ENCODE measurements at places on chromosomes 2 and 18.

GRCh38 chr2:226477221-226478108 lies 322.2 kb downstream of the IRS1 start:
- DNase-seq, result no peak

DNA sequence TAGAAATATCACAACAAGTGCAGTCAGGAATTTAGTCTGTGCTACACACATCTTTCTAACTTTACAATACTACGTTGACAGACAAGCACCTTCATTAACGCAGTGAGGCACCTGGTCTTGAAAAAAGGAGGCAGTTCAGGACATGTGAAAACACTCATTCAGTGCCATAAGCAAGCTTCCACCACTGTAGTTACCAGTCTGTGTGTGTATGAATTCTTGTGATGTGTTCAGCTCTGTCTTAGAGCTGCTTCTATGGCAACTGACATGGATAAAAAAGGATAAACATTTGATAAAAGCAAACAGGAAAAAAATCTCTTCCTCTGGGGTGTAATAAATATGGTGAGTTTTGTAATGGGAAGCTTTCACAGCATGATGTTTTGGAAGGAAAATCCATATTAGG lies 623.8 kb upstream of the NXPH2 start:
- no peak for DNase-seq

GRCh38 chr2:176961775-176962619 lies 250.6 kb upstream of the HNRNPA3 start:
- DNase-seq, result no peak

GRCh38 chr2:118968042-118968441 lies 26.0 kb downstream of the MARCO start:
- DNase-seq, result no peak

DNA sequence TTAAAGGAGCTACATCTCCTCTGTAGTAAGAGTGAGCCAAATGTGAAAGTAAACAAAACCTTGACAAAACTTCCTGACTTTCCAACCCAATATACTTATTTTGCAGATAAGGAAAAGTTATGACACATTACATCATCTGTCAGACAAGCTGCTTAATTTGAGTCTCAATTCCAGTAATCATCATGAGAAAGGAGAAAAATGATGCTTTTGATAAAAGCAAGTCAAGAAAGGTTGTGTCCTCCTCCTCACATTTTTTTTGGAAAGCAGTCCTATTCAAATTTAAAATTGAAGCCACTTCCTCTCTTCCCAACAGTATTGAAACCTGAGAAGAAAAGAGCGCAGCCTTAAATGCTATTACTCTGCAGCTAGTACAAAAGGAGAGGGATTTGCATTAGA lies 519.6 kb downstream of the LRP1B start:
- DNase-seq, result no peak

- DNase-seq, result no peak
Measured at GRCh38 chr2:63980794-63981193, 38.4 kb downstream of the VPS54 start.

- no peak for DNase-seq
Measured at GRCh38 chr2:119405151-119405550, 26.5 kb upstream of the TMEM37 start.

DNA sequence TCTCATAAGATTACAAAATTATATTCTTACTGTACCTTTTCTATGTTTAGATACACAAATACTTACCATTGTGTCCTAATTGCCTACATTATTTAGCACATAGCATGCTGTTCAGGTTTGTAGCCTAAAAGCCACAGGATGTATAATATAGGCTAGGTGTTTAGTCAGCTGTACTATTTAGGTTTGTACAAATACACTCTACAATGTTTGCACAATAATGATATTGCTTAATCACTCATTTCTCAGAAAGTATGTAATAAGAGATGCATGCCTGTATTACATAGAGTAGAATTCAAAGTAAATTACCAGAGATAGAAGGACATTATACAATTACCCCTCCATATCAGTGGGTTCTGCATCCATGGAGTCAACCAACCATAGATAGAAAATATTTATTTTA lies 201.1 kb upstream of the COL3A1 start:
- DNase-seq, result no peak

GRCh38 chr2:105144152-105144940 lies 97.2 kb upstream of the GPR45 start:
- DNase-seq, result no peak

DNA sequence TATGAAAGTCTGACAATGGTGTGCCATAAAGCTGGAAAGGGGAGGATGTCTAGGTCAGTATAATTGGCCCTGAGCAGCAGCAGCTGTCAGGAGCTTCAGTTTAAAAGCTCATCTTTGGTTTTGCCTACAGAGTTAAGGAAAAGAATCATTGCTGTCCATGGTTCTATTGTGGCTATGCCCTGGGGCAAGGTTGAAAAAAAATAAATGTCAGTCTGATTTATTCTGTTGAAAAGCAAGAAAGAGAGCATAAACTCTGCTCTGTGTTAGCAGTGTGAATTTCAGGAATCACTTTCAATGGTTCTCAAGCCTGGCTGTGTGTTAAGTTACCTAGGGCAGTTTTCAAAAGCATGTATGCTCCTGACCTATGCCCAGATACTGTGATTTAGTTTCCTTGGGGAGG lies 446.7 kb downstream of the SETBP1 start:
- no peak for DNase-seq

DNA sequence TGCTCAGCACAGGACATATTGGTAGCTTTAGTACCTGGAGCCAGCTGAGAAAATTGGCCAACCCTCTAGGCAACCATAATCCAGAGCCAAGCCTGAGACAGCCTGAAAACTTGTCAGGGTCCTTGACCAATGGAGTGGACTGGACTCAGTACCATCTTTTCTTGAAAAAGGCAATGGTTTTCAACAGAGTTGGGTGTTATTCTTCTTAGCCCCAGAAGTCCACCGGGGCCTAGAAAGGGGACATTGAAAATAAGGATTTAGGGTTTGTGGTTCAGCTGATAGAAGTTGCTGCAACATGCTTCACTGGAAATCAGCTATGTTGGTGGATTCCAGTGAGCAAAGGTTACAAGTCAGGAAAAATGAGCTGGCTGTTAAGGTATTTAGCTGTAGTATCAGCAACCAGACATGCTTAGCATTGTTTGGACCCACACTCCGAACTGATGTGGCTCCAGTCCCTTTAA lies 22.1 kb upstream of the CNOT11 start:
- DNase-seq, result no peak

DNA sequence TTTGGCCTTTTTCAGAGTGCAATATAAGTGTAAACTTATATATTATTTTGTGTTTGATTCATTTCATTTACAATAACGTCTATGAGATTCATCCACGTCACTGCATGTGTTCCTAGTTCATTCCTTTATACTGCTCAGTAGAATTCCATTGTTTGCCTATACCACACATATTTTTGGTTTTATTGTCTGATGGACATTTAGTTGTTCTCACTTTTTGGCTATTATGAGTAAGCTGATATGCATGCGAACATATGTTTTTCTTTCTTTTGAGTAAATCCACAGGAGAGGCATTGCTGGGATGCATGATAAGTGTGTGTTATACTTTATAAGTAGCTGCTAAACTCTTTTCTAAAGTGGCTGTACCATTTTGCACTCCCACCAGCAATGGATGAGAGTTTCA lies 314.8 kb upstream of the HS6ST1 start:
- DNase-seq, result no peak

DNA sequence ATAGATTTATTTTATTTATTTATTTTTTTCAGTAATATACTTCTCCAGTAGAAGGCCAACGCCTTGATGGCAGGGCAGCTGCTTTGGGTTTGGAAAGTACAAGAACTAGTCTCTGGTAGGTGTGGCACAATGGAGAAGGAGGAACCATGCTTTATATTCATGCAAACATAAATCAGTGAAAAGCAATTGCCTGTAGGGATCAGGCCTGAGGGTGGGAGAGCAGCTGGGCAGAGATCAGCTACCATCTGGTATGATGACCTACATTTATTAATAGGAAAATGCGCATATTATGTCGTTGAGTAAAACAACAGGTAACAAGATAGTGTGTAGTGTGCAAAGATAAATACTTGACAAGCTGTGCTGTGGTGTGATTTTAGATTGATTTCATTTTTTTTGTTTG lies 120.4 kb upstream of the TLK1 start:
- DNase-seq, result no peak

- DNase-seq, result no peak
Measured at GRCh38 chr2:71878626-71879508, 268.8 kb downstream of the CYP26B1 start.

- DNase-seq, result no peak
Measured at GRCh38 chr2:178256382-178257042, 62.2 kb downstream of the OSBPL6 start.

GRCh38 chr2:218081695-218082094 lies 12.6 kb downstream of the RUFY4 start:
- DNase-seq, result no peak

DNA sequence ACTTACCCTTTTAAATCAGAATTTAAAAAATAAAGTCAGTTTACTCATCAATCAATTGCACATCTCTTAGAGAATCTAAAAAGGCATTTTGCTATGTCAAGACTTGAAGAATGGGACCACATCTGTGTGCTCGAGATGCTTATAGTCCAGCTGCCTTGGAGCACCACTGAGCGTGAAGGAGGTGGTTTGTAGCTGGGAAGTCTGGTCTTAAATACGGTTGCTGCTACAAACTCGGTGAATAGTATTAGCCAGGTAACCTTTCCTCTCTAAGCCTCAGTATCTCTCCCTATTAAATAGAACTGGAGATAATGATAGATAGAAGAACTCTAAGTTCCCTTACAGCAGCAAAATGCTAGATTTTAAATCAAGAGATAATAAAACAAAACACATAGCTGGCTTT lies 289.7 kb downstream of the TRIB2 start:
- DNase-seq, result no peak

GRCh38 chr18:23828426-23828825 lies 139.2 kb downstream of the LAMA3 start:
- DNase-seq, result no peak

DNA sequence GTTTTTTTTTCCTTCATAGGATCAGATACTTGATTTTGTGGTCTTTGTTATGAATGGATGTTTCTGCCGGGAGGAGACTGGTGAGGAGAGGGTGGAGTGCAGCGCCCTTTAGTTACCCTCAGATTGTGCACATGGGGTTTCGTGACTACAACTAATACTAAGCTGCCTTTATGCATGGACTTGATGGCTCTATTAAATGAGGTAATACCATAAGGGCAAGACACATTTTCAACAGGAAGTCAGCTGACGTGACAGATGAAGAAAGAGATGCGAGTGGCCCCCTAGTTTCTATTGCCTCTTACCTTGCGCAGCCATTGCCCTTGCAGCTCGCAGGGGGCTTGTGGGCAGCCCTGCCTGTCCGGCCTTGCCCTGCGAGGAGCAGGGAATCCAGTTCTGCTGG lies 24.4 kb downstream of the ZNF407 start:
- DNase-seq, result no peak

DNA sequence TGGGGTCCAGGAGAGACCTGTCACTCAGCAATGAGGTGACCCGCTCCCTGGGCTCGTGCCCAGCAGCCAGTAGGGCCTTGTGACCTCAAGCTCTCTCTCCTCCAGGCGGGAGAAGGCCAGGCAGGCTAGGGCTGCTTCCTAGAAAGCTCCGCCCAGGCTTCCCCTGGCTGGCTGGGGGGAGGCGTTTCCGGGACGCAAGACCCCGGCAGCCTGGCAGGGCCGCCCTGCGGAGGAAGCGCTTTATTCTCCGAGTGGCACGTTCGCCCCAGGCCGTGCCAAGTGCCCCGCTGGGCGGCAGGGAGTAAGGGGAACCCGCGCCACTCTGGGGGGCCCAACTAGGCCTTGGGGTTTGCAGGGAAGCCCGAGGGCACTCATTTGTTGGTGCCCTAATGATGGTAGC lies 21.2 kb upstream of the EPAS1 start:
- no peak for DNase-seq

GRCh38 chr2:200079356-200079755 lies 124.0 kb downstream of the MAIP1 start:
- DNase-seq, result no peak

- no peak for DNase-seq
Measured at GRCh38 chr18:55386545-55386944, 201.4 kb downstream of the TCF4 start.

- DNase-seq, result peak; percentile 30
Measured at GRCh38 chr2:98946855-98947254, 10.8 kb upstream of the CRACDL start.

DNA sequence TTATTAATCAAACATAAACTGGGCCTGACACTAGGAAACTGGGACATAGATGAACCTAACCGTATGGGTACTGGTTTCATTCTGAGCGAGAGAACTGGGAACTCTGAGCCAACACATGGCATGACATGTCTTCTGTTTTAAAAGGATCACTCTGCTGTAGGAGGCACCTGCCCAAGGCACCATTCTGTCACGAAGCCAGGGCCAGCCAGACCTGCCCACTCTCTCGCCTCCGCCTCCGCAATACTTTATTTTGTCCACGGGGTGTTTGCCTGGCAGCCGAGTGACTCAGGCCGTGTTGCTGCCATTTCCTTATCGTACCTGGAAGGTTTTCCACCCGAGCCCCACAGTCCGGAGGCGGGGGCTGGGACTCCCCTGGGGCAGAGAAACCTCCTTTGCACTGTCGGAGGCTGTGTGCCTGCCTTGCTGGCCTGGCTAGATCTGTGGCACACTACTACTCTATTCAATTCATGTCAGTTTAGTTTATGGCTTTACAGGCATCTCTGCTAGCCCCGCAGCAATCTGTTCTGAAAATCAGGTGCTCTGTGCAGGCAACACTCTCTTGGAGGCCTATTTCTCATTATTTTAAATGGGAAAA lies 120.4 kb upstream of the ACKR3 start:
- no peak for DNase-seq

GRCh38 chr18:6542296-6542695 lies 127.6 kb upstream of the L3MBTL4 start:
- no peak for DNase-seq

DNA sequence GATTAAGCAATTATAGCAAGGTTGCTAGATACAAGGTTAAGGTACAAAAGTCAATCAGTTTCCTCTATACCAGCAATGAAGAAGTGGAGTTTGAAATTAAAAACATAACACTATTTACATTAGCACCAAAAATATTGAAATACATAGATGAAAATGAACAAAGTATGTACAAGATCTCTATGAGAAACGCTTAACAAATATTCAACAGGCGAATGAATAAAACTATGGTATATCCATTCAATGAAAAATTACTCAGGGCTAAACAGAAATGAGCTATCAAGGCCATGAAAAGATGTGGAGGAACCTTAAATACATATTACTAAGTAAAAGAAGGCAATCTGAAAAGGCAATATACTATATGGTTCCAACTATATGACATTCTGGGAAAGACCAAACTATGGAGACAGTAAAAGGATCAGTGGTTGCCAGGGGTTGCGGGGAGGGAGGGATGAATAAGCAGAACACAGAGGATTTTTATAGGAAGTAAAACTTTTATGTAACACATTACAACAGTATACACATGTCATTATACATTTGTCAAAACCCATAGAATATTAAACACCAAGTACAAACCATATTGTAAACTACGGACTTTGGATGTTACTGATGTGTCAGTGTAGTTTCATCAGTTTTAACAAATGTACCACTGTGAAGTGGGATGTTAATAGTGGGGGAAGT lies 62.1 kb downstream of the RMDN2 start:
- DNase-seq, result no peak

DNA sequence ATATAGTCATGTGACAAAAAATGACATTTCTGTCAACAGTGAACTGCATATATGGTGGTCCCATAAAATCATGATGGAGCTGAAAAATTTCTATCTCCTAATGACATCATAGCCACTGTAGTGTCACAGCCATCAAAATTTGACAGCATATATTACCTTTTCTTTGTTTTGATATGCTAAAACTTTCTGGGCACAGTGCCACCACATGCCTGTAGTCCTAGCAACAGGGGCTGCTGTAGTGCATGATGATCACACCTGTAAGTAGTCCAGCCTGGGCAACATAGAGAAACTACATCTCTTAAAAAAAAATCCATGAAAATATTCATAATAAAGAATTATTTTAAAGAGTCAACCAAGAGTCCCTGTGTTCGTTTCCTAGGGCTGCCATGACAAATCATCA lies 155.5 kb upstream of the SERTAD2 start:
- no peak for DNase-seq
